ENCODE measurements at places on chromosomes 12 and 14. TPM values are rescaled to one million over a fixed set of nuclear protein-coding genes. Genes with fewer than 3 reads are reported as not detected.

- H3K27ac ChIP-seq, result no peak overlapping the region
- no peak overlapping the region for H3K4me3 ChIP-seq
- H3K27me3 ChIP-seq, result no peaks in the 10 kb centered on the region
- DNase-seq, result no peak
These were observed 22.2 kb downstream of the LRRIQ1 start for GRCh38 chr12:85058339-85058738.

SAV1 gene
- 32.5 TPM for total RNA-seq

SSTR1 gene
- 0.29 TPM for total RNA-seq

DNA sequence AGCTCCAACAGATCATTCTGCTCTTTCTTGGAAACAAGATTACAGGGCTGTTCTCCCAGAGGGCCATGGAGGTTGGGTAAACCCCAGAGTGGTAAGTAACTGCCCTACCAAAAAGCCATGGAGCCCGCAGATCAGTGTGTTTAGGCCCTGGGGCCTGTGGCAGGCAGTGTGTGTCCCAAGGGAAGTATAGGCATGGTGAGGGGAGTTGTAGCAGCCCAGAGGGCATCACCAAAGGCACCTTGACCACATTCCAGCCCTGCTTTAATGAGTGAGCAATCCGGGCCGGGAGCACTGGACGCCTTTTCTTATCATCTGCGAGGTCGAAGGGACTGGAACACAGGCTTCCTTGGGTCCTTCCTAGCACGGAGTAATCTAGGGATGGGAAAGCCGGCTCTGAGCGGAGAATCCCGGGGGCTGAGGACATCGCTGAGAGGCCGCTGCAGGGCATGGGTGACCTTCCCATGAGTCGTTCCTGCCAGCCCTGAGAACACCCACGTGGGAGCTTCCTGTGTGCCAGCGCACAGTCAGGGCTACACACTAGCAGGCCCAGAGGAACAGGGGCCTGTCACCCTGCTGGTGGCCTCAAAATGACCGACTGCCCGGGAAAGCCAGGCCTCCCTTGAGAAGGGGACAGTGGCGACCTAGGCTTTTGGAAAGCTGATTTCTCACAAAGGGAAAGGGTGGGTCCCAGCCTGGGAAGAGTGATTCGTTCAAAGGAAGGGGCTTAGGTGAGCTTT lies 91.3 kb downstream of the NINJ2 start:
- peak overlapping the region; percentile 90 for H3K27ac ChIP-seq
- peak overlapping the region; percentile 85 for H3K4me3 ChIP-seq
- peaks cover 7% of the 10 kb centered on the region for H3K36me3 ChIP-seq
- H3K27me3 ChIP-seq, result no peaks in the 10 kb centered on the region
- peak; percentile 70 for DNase-seq

GPHN gene
- total RNA-seq, result 26.8 TPM

SHMT2 gene
- 421 TPM for total RNA-seq

KLRK1 gene
- 2.3 TPM for total RNA-seq

DNA sequence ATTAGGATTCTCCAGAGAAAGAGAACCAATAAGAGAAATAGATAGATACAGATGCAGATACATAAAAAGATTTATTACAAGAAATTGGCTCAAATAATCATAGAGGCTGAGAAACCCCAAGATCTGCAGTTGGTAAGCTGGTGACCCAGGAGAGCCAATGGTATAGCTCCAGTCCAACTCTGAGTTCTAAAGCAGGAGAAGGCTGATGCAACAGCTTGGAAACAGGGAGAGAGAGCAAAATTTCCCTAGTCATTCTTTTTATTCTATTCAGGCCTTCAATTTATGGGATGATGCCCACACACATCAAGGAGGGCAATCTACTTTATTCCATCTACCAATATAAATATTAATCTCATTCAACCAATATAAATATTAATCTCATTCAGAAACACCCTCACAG lies 218.2 kb downstream of the PRKD1 start:
- DNase-seq, result no peak
- no peaks in the 10 kb centered on the region for H3K36me3 ChIP-seq
- H3K27ac ChIP-seq, result no peak overlapping the region
- no peaks in the 10 kb centered on the region for H3K27me3 ChIP-seq

All from MCF 10A (cell line).